COR-L47 (cell line): ENCODE measurements at places on chromosomes 6 and 20.

DNA sequence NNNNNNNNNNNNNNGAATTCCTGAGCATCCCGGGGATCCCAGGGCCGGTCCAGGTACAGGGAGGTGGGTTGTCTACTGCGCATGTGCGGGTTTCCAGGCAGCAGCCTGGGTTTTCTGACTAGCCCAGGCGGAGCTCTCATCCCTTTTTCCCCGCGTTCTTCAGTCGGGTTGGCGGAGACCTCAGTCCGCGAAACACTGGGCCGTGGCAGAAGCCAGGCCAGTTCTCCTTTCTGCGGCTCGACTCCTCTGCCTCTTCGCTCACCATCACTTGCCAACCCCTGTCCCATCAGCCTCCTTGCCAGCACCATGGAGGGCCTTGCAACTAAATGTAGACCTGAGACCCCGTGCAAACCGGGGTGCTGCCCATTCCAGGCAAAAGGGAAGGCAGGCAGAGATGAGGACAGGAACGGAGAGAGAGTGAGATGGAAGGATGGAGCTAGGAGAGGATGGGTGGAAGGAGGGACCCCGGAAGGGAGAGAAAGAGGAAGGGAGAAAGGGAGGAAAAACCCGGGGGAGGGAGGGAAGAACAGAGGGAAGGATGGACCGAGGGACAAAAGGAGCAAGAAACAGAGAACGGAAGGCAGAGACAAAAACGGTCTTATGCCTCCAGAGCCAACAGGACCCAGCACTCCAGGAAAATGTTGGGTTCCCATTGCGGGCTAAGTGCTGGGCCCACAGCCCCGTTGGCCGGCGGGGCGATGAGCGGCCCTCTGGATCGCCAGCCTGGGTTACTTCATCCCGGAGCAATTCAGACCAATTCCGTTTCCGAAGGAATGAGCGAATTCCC is 445.4 kb upstream of the DEFB115 start:
- DNase-seq = no peak

GRCh38 chr6:170027647-170028043 is 263.2 kb downstream of the DLL1 start:
- DNase-seq = no peak

- no peak for DNase-seq
These were observed 141.7 kb upstream of the CARMIL1 start for GRCh38 chr6:25137480-25137879.

GRCh38 chr20:47875297-47876025 is 90.2 kb upstream of the SULF2 start:
- no peak for DNase-seq

GRCh38 chr6:35727231-35727934 is 9.4 kb upstream of the ARMC12 start:
- DNase-seq = peak; percentile 70

- no peak for DNase-seq
These were observed 87.7 kb downstream of the TMEM242 start for GRCh38 chr6:157235600-157236039.

- DNase-seq = no peak
These were observed 23.2 kb upstream of the XRN2 start for GRCh38 chr20:21279706-21280521.
